ENCODE measurements at places on chromosomes 6 and 20.

DNA sequence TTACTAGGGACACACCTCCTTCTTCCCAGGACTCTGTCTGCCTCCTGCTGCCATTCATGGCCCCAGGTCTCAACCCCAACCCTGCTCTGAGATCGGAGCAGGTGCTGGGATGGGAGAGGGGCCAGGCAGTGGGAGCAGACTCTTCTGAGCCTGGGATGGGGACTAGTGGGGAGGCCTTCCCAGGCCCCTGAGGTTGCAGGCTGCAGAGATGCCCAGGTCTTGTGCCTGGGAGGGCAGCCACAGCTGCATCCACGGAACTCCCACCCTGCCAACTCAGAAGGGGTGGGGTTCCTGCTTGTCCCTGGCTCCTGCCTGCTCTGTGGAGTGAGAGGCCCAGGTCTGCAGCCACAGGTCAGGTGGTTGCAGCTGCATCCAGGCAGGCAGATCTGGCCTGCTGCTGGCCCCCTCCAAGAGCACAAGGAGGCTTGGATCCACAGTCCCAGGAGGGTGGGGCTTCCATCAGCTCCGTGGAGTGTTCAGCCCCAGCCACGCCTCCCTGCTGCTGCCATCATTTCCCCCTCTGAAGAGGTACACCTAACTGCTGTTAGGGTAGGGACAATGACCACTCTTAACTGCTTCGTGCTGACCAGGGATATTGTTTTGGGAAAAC, 2.9 kb upstream of the SLC22A1 start:
- no peak for DNase-seq

DNA sequence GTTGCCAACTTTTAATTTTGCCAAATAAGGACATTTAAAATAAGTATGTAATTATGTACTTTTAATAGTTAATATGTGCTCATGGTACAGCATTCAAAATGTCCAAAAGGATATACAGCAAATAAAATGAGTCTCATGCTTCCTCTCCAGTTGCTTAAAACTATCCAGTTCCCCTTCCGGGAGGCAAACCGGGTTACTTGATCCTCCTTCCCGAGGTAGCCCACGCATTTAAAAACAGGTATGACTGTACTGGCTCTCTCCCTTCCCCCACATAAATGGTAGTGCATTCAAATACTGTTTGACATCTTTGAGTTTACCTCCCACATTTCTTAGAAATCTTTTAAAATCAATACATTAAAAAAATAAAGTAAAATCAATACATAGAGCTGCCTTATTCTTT, 66.4 kb downstream of the PHF20 start:
- no peak for DNase-seq

GRCh38 chr20:17227669-17228623, 1.1 kb downstream of the PCSK2 start:
- no peak for DNase-seq

- DNase-seq: no peak
These were observed 18.8 kb upstream of the TBC1D20 start for GRCh38 chr20:481167-481566.

DNA sequence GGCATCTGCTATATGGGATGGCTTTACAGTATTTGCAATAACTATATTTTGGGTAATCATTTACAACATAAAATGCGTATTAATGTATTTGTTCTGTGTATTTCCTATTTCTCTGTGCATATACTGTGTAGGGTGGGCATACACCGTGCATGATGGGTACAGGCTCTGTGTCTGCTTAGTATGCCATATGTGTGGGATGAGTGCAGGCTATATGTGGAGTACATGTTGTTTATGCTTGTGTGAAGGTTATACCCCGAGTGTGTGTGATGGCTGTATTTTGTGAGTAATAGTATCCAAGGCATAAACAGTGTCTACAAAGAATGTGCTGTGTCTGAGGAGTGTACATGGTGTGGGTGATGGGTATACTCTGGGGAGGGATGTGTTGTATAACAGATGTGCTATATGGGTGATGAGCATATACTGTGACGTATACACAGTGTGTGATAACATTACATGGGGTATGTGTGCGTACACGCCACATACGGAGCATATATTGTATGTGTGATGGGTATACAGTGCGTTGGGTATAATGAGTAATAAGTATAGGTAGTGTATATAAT, 52.7 kb downstream of the CPXM1 start:
- no peak for DNase-seq

GRCh38 chr6:36169023-36170007, 27.2 kb upstream of the BRPF3 start:
- DNase-seq: no peak

GRCh38 chr6:31246051-31246521, 25.8 kb downstream of the HLA-C start:
- DNase-seq: no peak

GRCh38 chr20:52676283-52676995, 295.7 kb upstream of the TSHZ2 start:
- DNase-seq: no peak

DNA sequence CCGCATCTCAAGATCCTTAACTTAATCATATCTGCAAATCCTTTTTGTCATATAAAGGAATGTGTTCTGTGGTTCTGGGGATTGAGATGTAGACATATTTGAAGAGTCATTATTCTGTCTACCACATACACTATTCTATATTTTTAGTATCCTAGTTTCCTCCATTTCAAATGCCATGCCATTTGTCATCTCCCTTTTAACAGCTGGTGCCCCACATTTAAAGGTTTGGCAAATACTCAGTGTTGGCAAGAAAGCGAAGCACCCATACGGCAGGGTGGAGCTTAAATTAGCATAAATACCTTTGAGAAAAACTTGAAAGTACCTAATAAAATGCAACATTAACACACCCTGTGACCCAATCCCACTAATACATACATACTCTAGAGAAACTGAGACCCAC, 31.7 kb downstream of the PAK5 start:
- no peak for DNase-seq

DNA sequence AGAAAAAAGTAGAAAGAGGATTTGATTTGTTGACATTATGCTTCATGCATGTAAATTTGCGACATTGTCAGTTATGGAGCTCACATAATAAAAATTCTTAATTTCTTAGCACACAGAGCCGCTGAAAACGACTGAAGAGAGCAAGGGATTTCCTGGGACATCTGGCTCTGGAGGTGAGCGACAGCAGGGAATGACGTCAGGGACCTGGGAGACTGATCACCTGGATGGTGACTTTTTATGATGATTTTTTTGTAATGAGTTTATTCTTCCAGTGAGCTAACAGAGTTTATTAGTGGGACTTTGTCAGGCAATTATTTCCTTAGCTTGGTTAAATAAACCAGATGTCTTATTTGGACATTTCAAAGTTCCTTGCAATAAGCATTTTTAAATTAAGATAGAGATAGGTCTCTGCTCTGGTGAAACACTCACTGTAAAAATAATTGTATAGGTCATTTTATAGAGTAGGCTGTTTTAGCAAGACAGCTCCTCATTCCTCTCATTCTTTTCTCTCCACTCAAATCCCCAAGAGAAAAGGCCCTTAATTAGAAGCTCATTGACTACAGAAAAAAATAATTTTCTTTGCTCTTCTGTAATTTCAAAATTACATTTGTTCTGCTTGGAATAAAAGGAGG, 19.4 kb downstream of the TMEM200A start:
- no peak for DNase-seq

- no peak for DNase-seq
These were observed 232.5 kb downstream of the IBTK start for GRCh38 chr6:82015043-82015442.

DNA sequence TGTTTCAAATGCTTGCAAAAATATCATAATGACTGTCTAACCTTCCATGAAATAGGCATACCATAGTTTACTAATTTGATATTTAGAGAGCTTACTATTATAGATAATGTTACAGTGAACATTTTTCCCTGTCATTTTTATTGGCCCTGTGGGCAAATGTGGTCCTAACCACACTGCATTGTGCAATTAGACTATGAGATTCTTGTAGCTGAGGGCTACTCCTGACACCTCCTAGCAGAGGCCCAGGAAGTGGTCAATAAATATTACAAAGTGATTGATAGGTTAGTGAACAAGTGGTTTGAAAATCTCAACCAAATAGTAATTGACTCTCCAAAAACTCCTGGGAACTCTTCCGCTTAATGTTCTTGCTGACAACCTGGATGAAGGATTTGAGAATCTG, 160.5 kb upstream of the KCNG1 start:
- no peak for DNase-seq

DNA sequence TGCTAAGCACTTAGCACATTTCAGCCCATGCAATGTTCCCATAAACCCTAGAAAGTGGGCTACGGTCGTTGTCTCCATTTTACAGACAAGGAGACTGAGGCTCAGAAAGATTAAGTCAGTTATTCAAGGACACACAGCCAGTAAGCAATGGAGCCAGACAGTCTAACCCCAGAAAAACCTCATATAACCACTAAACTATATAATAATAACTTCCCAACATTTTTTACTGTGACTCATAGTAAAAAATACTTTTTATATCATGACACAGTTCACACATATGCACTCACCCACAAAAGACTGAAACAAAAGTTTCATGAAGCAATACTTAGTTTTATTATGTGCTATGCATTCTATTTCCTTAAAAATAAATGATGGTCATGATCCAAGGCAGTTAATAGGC, 66.2 kb upstream of the EYA2 start:
- DNase-seq: no peak

DNA sequence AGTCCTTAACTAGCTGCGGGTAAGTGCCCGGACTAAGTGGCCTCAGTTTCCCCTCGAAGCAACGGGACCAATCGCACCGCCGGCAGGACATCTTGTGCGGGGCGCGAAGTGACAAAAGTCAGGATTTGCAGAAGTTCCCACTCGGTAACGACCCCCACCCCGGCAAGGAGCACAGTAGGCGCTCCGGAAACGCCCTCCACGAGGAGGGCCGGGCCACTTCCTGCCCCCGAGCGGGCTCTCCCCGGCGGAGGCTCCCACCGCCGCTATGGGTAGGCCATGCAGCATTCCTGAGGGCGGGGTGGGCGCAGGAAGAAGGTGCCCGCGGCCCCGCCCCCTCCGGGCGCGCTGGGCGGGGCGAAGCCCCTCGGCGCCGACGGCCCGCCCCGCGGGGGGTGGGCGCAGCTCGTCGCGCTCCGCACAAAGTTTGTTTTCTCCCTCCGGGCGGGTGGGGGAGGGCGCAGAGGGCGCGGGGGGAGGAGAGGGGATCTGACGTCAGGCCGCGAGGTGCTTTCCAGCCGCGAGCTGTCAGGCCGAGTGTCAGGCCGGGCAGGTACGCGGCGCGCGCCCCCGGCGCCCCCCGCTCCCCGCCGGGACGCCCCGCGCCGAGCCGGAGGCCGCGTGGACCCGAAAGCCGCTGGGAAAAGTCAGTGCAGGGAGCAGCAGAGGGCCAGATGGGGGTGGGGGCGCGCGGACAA, at the start of gene TGIF2:
TGIF2 (plus strand) TSS at position 495 of the 695 bp plus-strand sequence. CDS start 5,178 bp downstream, outside the sequence.
- DNase-seq: peak; percentile 35

GRCh38 chr6:139758209-139758611, 383.8 kb upstream of the CITED2 start:
- no peak for DNase-seq

- DNase-seq: no peak
These were observed 99.5 kb downstream of the POPDC3 start for GRCh38 chr6:105080279-105080678.

GRCh38 chr6:118740372-118740771, 89.0 kb upstream of the CEP85L start:
- no peak for DNase-seq

DNA sequence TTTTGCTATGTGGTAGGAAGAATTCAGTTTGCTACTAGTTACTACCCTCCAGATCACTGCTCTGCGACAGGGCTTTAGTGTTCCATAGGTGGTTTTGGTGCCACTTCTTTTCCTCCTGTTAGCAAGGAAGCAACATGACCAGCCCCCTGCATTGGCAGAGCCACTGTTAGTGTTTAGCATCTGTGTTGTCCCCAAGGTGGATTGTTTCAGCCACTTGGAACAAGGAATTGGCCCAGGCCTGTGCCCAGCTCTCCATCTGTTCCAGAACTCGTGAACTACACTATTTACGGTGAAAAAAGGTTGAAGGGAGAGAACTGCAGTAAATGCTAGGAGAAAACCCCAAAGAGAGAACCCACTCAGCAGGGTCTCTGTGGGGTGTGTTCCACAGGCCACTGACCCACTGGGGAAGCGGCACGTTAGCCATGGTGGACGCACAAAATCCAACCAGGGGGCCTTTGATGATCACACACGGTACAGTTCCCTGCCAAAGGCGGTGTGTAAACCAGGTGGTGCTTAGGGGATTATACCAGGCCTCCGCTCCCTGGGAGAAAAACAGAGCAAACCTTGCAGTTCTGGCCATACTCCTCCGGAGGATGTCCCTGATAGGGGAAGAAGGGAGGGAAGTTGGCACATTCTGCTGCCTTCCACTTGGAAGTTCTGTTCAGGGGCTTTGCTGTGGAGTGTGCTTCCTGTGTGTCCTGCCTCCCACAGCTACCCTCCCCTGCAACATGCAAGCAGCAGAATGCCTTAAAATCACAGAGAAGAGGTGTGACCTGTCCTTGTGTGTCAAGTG, 72.3 kb downstream of the LYRM2 start:
- no peak for DNase-seq

DNA sequence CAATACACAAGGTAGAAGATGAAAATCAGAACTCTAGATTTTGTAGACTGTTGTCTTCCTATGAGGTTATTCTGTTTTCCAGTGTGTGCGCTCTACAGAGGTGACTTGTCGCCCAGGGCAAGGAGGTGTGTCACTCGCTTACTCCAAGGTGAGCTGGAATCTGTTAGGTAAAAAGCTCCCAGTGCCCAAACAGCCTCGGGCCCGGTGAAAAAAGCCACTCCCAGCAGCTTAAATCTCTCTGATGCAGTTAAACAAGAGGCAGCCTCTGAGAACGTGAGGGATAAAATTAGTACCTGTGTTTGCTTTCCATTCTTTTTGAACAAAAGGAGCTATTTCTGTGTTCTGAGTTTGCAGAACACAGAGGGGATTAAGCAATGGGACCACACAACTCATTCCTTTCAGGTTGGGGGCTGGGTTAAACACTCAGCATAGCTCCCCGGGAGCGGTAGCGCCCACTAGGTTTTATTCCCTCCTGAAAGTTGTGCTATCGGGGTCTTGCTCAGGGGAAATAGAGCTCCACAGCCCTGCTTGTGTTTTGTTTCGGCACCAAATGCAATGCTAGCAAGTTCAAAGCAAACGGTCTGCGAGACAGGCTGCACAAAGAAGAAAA, 181.2 kb downstream of the FOXA2 start:
- no peak for DNase-seq

- DNase-seq: no peak
These were observed 10.8 kb downstream of the UFL1 start for GRCh38 chr6:96532399-96532798.
